ENCODE measurements at places on chromosomes 2 and 18.

- DNase-seq = no peak
These were observed 825.6 kb upstream of the HS6ST1 start for GRCh38 chr2:129144082-129144791.

DNA sequence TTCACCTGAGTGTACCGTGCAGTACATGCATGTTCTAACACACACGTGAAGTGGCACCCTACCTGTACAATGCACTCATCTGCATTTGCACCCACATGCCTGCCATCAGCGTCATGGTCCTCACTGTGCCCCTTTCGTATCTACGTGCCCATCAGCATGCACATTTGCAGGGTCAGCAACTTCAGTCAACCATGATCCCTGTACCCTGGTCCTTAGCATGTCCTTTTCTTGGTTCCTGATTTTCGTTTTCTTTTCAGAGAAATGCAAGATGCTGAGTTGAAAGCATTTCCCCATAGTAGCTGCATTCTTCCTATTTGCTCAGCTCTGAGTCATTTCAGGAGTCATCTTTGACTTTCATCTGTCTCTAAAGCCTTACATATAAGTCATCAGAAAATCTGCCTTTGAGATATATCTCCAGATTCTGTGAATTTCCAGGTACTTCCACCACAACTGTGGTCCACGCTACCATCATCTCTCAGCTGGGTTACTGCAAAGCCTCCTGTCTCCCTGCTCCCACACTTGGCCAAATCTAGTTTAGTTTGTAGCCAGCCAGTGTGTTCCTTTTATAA, 14.7 kb upstream of the PUM2 start:
- DNase-seq = no peak

GRCh38 chr18:36862182-36862581, 33.3 kb downstream of the KIAA1328 start:
- no peak for DNase-seq

DNA sequence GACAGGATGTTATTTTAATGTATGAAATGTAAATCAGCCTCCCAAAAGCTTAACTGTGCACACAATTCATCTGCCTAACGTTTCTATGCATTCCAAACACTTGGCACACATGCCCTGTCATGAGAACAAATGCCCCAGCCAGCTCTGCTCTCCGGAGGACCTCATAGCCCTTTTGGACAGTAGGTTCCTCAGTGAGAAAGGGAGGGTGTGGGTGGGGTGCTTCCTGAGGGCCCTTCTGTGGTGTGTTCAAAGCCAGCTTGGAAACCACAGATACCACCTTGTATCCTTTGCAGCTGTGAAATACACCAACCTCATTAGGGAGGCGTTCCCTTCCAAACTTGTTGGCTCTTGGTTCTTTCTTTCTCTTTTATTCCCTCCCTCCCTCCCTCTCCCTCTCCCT, 102.2 kb upstream of the ASB18 start:
- no peak for DNase-seq

DNA sequence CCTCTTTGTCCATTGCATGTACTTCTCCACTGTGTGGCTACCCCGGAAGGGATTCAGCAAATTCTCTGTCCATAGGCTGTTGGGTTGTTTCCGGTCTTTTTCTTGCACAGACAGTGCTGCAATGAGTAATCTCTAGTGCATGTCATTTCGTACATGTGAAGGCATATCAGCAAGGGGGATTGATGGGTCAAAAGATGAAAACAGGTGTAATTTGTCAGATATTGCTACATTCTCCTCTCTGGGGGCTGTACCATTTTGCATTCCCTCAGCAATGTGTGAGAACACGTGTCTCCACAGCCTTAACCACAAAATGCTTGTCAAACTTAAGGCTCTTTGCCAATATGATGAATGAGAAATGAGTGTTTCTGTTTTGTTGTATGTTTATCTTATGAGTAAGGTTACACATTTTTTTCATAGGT, 60.5 kb downstream of the KLHL29 start:
- no peak for DNase-seq

DNA sequence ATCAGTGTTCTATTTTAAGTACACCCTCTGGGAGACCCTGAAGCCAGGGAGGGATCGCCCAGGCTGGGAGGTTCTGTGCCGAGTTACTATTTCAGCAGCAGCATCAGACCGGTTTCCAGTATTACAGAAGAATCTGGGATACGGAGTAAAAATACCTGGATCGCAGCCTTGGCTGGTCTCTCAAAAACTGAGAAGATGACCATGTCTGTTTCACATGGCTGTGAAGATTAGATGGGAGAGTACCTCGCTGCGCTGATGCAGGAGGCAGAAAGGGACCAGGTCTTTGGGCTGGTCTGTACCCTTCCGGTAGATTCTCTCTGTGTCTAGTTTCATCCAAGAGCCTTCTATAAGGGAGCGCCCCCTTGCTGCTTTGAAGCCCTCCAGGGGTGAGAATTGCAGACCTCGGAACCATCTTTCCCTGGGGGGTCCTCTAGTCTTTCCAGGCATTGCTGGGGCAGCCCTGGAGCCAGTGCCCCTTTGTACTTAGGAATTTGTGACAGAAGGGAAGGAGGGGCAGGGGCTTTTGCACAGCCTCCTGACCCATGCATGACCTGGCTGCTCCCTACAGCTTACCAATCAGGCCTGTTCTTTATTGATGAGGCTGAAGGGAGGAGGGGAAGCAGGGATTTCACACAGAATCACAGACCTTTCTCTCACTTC, 56.3 kb upstream of the MAPRE3 start:
- DNase-seq = no peak

GRCh38 chr18:57627488-57627887, 5.9 kb upstream of the NARS1 start:
- DNase-seq = no peak

- no peak for DNase-seq
These were observed 290.2 kb downstream of the LPIN1 start for GRCh38 chr2:12036640-12036983.

GRCh38 chr18:31419457-31419932, 28.0 kb upstream of the DSG3 start:
- DNase-seq = no peak

GRCh38 chr2:197090742-197091367, 164.3 kb upstream of the PGAP1 start:
- DNase-seq = no peak

GRCh38 chr2:28423856-28424605, 31.4 kb downstream of the FOSL2 start:
- DNase-seq = no peak

- no peak for DNase-seq
These were observed 18.9 kb downstream of the REV1 start for GRCh38 chr2:99470957-99471356.

DNA sequence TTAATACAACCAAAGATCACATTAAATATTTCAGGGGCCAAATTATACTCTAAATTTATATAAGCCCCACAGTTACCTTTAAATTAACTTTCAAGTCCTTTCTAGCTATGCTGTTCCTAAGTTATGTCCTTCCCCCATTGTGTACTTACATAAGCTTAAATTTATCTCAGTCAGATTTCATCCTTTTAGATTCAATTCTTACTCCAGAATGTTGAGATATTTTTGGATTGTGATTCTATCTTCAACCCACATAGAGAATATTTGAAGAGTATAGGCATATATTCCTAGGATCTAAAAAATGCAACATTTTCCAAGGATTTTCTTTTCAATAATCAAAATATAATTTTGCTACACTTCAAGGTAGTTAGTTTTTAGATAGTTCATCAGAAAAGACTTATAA, 242.8 kb downstream of the KCNE4 start:
- no peak for DNase-seq

DNA sequence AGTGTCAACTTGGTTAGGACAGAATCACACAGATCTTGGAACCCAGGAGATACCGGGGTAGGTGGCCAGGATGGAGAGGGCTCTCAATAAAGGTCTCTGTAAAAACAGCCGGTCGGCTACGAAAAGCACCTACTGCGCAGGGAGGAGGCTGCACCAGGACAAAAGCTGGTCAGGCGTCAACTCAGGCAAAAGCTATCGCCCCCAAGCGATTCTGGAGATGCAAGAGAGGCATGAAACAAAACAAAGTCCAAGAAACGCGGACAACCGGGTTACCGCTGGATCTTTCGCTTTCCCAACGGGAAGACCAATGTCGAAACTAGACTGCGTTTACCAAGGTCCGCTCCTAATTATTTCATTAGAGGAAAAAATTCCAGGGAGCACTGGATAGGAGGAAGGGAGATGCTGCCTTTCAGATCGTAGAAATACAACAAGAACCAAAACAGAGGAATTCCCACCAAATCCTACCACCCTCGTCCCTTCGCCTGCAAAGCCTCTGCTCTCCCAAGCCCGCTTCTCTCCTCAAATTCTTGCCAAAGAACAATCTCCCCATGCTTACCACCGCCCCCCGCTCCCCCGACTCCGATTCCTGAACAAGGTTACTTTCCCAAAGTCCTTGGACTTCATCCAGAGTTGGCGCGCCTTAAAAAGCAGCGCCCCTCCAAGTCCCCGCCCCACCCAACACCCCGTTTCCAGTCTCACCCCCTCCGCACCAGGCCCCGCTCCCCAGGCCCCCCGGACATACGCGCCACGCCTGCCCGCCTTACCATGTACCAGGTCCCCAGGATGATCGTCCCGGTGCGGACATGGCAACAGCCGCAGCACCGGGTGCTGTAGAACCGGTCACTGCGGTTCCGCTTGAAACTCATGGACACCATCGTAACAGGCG, 539 bp downstream of the LAPTM4A start:
- DNase-seq = peak; percentile 39

DNA sequence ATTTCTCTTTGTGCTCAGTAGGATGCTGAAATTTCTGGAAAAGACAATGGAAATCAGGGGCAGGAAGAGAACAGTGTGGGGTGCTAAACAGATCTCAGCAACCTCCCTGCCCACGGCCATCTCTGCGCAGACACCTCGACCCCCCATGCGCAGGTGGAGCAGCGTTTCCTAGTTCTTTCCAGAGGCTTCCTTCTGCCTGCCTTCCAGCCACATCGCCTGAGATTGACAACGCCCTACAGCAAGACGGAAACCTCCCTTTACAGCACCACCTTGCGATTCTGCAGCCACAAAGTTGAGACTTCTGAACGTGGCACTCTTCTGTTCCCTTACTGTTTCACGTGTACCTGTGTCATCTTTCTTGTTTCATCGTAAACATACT, 31.4 kb upstream of the CASP8 start:
- no peak for DNase-seq

GRCh38 chr2:55518841-55519165, 715 bp upstream of the CFAP36 start:
- no peak for DNase-seq

DNA sequence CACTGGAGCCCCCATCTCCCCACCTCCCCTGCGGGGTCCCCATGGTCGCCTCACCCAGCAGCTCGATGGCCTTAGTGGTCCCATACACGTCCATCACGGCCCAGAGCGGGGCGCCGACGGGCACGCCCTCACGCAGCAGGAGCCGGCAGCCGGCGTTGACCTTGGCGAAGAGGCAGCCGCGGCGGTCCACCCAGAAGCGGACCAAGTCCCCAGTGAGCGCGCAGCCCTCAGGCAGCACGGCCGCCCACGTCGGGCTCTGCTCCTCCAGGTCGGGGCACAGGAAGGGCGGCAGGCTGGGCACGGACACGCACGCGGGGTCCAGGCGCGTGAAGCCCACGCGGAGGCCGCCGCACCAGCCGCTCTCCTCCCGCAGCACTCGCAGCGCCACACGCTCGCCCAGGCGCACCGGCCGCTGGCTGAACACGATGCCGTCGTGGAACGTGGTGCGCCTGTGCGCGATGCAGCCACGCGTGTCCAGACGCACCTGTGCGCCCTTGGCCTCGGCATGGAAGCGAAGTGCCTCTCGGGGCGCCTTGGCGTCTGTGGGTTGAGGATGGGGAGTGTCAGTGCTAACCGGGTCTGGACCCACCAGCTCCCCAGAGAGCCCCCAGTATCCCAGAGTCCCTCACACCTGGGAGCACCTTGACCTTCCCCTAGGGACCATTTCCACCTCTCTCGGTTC, 4.6 kb downstream of the NEURL3 start:
- no peak for DNase-seq

DNA sequence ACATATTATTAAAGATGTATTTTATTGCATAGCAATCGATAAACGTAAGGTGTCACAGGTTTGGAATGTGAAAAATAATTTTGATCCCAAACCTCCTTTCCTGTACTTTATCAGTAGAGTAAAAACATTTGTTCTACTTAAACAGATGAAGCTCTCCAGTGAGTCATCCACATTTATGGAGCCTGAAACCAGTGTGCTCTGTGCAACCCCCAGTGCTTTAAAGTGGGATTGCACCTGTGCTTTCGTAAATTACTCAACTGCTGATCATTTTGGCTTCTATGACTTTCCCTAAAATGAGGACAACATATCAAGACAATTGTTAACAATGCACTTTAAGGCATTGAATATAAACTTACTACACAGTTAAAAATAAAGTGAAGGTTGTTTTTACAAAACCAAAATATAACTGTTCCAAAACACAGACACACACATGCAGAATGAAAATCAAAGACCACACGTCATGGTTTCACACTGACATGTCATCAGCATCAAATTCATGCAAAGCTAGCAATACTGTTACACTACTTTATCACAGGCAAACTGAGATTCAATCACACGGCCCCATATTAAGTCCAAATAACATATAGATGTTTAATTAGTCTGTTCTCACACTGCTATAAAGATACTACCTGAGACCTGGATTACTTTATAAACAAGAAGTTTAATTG, 9.7 kb downstream of the TMEM18 start:
- peak; percentile 62 for DNase-seq

DNA sequence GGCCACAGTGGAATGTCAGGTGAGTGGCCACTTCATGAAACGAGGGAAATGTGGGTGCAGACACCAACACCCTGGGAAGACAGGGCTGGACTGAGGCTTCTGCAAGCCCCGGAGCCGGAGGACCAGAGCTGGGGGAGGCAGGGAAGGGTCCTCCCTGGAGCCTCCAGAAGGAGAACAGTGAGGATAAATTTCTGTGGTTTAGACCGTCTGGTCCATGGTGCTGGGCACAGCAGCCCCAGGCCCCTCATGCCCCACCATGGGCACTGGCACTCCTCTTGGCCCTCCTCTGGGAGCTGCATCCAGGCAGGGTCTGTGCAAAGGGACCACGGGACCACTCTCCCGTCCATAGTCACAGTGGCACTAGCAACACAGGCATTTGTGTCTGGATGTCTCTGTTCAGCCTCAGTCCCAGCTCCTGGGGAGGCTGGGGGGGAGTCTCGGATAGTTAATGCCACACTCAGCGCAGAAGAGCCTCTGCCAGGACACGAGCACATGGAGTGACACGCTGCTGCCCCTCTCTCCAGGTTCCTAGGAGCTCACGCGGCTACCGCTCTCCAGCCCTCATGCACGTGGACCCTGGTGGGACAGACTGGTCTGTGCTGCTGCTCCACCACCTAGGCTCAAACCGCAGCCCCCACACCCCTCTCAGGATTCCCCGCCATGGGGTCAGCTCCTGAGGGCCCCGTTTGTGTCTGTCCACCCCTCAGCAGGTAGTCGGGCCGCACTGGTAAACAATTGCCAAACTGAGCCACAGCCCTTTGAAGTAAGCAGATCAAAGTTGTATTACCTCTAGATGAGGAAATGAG, 305.9 kb upstream of the SALL3 start:
- no peak for DNase-seq

DNA sequence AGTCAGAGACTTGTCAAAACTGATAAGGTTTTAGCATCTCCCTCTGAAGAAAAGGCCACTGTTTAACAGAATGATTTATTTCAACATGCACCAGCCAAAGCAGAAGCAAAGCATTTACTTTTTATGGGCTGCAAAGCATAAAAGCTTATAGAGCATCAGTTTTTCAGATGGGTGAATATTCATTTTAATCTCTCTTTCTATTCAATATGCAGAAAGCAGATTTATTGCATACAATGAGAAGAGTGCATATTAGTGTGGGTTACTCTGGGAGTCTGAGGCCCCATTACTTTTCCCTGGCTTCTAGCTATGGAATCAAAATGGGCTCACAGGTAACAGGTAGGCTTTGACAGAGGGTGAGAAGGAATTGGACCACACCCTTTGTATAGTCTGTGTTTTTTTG, 9.0 kb downstream of the PTPRM start:
- no peak for DNase-seq

All from HuH-7.5 (cell line).